Esophagus squamous epithelium (tissue), 5 donors: ENCODE measurements at places on chromosomes 5 and 9.

DNA sequence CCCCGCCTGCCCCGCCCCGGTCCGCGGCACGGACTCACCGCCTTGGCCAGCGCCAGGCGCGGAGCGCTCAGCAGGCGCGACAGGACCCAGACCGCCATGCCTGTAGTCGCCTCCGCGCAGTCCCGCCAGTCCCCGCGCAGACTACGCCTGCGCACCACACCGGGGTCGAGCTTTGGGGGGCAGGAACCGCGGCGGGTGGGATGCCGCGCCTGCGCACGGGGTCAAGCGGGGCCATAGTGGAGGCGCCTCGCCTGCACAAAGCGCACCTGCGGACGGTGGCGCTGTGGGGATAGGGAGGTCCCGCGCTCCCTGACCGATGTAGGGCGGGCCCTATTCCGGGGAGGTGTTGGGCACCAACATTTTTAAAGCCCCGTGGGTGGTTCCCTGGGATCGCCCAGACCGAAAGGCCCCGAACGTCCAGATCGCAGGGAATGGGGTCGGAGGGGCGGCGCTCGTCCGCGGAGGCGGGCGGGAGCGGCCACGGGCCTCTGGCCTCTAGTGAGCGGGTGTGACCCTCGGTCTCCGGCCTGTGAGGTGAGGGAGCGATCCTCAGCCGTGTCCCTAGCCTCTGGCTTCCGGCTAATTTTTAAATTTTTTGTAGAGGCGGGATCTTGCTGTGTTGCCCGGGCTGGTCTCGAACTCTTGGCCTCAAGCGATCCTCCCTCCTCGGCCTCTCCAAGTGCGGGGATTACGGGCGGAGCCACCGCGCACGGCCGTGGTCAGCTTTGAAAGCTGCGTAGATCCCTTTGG lies 70.8 kb upstream of the LPCAT1 start:
- DNase-seq = peak; percentile 26

- no peak for DNase-seq
These were observed 757 bp downstream of the SAPCD2 start for GRCh38 chr9:137069508-137070091.

DNA sequence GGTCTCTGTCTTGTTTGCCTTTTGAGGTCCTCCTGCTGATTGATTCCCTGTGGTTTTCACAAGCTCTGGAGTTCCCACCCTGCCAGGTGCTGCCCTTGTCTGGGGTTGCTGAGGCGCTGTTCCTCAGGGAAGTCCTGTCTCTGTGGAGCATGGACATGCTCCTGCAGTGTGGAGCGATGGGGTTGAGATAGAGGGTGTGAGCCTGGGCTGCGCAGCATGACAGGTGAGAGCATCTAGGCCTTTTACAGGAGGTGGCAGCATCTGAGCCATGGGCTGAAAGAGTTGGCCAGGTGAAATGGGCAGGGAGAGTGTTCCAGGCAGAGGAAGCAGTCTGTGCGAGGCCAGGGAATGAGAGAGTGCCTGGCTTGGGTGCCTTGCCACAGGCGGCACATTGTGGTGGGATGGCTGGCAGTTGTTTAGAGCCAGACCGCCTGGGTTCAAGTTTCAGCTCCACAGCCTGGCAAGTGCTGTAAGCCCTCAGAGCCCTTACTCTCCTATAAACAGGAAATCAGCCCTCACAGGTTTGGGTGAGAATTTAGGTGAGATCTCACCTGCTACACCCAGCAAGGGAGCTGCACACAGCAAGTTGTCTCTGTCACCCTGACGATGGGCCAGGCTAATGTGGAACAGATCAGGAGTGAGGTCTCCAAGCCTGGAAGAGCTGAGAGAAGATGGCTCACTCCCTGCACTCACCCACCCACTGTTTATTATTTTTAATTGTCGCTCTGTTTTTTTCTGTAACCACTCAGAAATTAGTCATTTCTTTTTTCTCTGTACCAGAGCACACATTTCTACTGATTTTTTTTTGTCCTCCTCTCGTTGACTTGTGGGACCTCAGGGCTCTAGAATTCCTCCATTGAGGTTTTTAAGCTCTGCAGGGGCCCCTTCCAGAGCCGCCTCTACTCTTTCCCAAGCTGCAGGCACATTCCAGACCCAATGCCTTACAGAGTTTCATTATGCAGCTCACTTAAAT lies 19.6 kb downstream of the TCOF1 start:
- DNase-seq = no peak

GRCh38 chr9:111455638-111456037 lies 28.5 kb downstream of the ECPAS start:
- no peak for DNase-seq

DNA sequence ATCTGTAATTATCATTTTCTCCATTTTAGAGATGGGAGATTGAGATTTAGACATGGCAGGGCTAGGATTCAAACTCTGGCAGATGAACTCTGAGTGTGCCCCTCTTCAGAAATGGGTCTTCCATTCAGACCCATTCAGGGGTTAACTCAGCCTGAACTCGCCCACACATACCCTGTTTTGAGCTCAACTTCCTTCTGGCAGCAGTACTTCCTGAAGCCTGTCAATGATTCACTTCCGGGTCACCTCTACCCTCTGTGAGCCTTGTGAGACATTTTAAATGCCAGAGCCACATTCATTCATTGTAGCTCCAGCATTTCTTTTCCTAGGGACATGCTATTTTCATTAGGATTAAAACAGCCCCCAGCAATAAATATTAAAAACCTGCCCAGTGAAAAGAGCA lies 209.3 kb upstream of the SLC24A2 start:
- DNase-seq = no peak

DNA sequence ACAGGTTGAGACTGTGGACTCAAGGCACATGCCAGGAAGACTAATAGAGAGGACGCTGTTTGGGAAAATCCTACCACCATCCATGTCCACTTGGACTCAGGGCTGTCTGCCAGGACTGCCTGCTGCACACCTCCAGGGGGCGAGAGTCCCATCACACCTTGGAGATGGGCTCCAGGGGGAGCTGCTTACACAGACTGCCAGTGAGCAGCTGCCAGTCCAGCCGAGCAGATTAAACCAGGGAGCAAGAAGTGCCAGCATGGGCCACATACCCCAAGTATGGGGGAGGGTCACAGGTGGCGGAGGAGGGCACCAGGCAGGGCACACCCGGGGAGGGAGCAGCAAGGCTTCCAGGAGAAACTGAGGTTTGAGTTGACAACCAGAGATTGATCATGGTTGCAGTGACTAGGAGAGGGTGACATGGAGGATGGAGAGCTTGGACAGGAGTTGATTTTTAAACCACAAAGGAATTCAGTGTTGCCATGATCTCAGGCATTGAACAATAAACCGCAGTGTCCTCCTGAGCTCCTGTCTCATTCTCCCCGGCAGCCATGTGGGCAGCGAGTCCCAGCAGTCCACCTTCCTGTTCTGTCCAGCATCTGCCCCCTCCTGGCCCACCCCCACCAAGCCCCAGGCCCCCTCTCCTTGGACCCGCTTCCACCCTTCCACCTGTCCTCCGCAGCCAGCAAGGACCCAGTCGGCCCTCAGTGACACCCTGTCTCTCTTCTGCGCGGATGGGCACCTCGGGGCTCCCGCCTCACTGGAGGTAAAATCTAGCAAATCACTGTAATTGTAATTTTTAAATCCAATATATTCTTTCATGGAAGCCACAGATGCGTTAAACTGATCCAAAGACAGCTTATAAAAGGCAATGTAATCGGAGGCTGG lies 3.1 kb upstream of the VAV2 start:
- no peak for DNase-seq

DNA sequence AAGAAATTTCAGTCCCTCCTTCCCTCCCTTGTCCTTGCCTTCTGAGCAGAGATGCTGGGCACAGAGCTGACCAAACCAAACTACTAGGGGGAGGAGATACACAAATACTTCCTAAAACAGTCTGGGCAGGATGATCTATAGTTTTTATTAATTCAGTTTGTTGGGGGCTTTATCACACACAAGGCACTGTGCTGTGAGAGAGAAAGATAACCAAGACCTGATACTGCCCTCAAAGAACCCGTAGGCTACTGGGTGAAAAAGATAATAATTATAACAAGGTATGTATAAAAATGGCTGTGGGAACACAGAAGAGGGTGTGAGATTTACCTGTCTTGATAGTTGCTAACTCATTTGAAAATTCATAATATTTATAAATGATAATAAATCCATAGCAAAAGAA lies 354.7 kb downstream of the NDUFS4 start:
- no peak for DNase-seq

DNA sequence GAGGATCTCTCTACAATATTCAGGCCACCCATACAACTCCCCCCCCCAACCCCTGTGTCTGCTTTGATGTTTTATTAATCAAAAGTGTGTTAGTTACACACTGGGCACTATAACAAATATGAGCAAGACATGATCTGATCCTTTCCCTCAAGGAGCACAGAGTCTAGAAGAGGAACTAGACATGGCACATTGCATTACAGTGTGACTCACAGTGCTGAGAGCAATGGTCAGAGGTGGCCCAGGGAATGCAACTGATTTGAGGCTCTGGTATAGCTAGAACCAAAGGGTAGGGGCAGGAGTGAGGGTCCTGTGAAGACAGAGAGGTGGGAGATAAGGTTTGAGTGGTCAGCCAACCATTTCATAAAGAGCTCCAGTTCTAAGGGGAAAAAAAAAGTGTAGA lies 539.2 kb downstream of the ACTL7B start:
- no peak for DNase-seq

GRCh38 chr5:45334939-45335338 lies 361.2 kb downstream of the HCN1 start:
- DNase-seq = no peak

GRCh38 chr5:95224701-95225459 lies 60.0 kb downstream of the MCTP1 start:
- DNase-seq = no peak

GRCh38 chr9:76090330-76090729 lies 199.9 kb downstream of the PCSK5 start:
- DNase-seq = no peak

GRCh38 chr9:126611193-126611591 lies 2.5 kb upstream of the LMX1B start:
- no peak for DNase-seq

DNA sequence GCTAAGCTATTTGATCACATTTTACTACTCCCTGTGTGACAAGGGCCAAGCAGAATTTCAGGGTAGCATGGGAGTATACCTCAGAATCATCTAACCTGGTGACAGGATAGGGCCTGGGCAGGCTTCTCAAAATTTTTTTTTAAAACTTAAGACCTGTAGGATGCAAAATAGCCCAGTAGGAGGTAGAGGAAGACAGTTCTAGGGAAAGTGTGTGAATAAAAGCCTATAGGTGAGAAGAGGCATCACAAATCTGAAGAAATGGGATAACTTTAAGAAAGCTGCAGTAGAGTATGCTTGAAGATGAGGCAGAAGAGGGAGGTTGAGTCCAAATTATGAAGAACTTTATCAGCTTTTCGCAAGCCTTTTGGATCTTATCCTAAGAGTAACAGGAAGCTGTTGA lies 32.3 kb downstream of the CNTRL start:
- no peak for DNase-seq

DNA sequence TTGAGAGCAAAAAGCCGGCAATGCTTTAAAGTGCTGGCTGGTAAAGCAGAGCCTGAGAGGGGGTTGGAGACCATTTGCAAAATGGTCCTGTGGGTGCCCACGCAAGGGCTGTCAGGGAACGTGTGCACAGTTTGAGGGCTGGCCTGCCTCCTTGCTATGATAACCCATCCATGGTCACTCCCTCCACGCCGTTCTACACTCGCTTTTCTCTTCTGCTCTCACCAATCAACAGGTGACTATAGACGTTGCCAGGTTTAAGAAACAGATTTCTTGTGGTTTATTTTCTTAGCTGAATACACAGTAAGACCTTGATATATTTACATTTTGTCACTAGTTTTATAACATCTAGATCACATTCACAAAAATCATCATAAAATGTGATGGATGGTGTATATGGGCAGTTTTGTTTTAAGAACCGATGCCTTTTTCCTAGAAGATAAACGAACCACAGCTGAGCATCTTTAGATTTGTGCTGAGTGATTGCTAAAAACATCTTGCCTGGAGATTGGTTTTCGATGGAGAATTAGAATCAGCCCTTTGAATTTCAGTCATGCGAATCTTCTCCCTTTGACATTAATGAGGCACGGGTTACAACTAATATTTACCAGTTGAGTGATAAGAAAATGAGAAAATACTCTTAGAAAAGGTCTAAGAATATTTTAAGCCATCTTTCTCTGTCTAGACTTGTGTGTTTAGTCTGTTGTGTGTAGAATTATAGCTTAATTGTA lies 13.9 kb downstream of the MAP1B start:
- no peak for DNase-seq

- DNase-seq = no peak
These were observed 57.8 kb upstream of the RUSC2 start for GRCh38 chr9:35432076-35432475.

GRCh38 chr9:91494751-91495150 lies 71.1 kb upstream of the NFIL3 start:
- no peak for DNase-seq

DNA sequence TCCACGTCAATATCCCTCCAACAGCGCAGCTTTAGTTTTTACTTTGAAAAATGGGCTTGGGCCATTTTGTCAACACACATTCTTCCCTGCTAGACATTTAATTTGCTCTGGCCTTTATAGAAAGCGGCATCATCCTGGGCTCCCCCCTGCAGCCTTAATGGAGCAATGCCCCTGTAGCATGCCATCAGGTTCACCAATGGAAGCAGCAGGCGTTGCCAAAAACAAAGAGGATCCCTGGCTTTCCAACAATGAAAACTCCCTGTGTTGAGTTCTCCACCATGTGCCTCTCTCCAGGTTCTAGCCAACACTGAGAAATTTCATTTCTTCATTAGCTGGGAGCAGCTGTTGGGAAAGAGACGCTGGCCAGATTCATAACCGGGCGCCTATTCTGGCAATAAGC lies 139.5 kb downstream of the ZNF622 start:
- DNase-seq = no peak

GRCh38 chr5:154196281-154196680 lies 5.7 kb downstream of the GALNT10 start:
- no peak for DNase-seq

DNA sequence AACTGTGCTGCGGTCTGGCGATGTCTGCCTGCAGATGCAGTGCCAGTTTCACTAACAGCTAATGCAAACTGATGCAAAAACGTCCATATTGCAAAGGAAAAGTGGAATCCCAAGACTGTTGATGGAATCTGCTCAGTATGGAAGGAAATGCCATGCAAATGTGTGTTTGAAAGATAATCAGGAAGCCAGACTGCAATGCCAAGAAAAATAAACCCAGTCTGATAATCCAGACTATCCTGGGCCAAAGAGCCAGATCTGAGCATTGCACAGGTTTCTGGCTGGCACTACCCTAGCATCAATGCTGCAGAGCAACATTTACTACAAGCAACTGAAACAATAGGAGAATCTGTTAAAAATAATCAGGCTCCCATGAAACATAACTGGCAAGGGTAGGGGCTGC lies 130.3 kb downstream of the FSTL4 start:
- DNase-seq = no peak

- DNase-seq = no peak
These were observed 227.2 kb downstream of the SLCO4C1 start for GRCh38 chr5:102068870-102069269.
